ENCODE measurements at places on chromosomes 12 and 14.

GRCh38 chr12:85552461-85552860 is 272.4 kb downstream of the ALX1 start:
- DNase-seq: no peak

GRCh38 chr12:43109631-43110345 is 442.2 kb downstream of the ADAMTS20 start:
- no peak for DNase-seq

- DNase-seq: no peak
Measured at GRCh38 chr12:131046813-131047788, 93.4 kb downstream of the ADGRD1 start.

GRCh38 chr12:75528272-75528671 is 16.9 kb upstream of the KRR1 start:
- no peak for DNase-seq

DNA sequence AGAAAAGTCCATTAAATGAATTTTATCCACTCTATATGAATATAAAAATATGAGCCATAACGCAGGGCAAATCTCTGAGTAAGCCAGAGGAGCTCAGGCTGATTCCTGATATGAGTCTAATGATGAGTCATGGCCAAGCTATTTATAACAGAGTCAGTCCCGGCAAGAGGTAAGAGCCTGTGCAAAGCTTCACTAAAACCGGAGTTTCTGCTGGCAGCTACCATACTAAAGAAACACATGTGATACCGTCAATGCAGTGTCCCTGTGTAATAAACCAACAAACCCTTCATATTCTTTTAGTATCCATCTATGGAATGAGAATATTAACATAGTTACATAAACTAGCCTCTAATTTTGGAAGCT is 319.4 kb downstream of the KCNC2 start:
- DNase-seq: peak; percentile 50

GRCh38 chr12:95690861-95691635 is 99.5 kb downstream of the NTN4 start:
- no peak for DNase-seq

DNA sequence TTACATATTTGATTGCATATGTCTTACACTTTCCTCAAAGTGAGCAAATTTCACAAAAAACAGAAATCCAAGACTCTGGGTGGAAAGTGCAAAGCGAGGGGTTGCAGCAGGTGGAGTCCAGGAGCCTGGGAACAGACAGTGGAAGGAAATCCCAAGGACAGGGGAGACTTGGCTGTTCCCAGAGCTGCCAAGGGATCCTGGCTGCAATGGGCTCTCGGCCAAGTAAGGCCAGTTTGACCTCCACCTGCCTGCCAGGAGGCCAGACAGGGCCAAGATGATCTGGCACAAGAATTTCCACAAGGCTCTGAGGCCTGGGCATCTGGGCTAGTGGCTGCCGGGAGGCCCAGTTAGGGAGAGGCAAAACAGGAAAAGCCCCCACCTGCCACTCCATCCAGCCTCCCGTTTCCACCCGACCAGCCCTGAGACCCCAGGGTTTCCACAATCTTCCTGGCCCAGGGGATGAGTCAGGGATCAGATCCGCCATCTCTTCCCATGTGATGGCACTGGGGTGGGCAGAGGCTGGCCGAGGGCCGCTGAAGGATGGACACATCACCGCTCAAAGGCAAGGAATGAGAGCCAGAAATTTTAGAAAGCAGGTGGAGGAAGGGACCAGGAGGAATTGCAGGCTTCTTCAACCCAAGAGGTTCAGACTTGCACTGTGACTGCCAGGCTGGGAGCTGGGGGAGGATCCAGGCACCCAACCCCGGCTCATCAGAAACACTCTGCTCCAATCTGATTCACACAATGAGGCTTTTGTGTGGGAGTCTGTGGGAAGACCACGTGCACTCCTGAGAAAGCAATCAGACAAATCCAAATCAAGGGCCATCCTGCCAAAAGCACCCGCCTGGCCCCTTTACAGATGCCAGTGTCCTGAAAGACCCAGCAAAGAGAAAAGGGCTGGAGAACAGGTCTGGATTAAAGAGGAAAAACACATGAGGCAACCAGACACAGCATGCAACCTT is 16.3 kb downstream of the SCARB1 start:
- DNase-seq: no peak

DNA sequence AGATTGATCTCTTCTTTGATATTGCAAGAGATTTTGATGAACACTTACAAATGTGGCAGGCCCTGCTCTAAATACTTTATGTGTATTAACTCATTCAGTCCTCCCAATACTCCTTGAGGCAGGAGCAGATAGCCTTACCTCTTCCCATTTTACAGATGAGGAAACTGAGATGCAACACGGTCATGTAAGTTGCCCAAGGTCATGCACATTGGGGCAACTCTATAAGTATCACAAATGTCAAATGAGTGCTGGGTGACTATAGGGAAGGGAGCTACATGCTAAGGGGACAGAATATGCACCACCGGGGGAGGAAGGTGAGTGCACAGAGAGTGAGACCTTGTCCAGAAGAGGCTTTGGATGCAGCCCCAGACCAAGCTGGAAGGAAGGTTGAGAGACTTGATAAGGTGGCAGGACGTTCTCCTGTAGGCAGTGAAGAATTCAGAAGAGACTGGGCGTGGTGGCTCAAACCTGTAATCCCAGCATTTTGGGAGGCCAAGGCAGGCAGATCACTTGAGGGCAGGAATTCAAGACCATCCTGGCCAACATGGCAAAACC is 132.3 kb upstream of the PWP1 start:
- no peak for DNase-seq

DNA sequence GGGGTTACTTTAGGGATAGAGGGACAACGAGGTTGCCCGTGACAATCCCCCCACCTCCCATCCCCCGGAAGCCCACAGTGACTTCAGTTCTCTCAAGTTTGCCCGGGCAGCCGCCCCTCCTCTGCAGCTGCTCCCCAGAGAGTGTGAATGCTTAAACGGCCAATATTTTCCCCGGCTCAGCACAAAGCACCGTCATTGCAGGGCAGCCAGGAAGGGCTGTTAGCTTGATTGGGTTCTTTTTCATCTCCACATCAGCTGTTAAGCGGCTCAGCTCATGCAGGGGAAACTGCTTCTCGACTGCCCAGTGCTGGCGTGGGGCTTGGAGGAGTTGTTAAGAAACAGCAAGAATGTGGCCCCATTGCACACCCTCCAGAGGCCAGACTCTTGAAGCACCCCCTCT is 120.5 kb upstream of the NCOR2 start:
- no peak for DNase-seq

GRCh38 chr12:113591480-113591974 is 119.9 kb upstream of the LHX5 start:
- no peak for DNase-seq

- DNase-seq: no peak
Measured at GRCh38 chr14:24274101-24274543, 2.7 kb upstream of the RABGGTA start.

DNA sequence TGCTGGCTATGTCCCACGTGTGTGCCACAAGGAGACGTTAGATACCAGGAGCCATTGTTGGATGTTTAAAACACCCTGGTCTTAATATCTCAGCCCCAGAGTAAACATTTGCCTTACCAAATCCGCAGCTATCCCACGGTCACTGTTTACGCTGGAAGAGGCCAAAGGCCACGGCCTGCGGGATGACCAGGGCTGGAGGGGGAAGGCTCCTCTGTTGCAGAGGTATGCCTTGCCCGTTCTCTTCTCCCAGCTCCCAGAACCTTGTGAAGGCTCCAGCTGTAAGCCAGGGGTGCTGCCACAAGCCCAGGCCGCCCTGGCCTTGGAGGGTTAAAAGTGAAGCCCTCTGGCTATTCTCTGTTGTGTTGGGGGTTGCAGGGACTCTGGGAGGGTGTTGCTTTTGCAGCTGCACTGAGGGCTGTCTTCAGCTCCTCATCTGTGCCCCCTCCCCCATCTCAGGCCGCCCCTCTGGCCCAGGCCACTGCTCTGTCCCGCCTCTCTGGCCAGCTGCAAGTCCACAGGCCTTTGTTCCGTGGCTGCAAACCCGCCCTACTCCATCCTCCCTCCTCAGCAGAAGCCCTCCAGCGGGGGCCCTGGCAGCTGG is 2.5 kb downstream of the PLEKHG3 start:
- DNase-seq: no peak

DNA sequence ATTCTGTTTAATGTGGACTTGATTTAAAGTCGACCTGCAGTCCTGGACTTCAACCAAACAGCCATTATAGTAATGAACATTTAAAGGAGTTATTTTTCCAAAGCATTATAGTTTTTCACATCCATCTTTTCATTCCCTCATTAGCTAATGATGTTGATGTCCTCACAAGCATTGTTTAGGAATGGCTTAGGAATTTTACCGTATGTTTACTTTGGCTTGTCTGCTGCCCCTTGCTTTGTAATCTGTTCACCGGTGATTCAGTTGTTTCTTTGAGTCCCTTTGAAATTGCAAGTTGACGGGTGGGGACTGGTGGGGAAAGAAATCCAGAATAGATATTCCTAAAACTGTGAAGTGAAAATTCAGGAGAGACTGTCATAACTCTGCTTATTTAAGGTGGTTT is 25.4 kb downstream of the PRKCH start:
- DNase-seq: no peak

- DNase-seq: no peak
Measured at GRCh38 chr12:56212361-56212760, 9.4 kb downstream of the RNF41 start.

DNA sequence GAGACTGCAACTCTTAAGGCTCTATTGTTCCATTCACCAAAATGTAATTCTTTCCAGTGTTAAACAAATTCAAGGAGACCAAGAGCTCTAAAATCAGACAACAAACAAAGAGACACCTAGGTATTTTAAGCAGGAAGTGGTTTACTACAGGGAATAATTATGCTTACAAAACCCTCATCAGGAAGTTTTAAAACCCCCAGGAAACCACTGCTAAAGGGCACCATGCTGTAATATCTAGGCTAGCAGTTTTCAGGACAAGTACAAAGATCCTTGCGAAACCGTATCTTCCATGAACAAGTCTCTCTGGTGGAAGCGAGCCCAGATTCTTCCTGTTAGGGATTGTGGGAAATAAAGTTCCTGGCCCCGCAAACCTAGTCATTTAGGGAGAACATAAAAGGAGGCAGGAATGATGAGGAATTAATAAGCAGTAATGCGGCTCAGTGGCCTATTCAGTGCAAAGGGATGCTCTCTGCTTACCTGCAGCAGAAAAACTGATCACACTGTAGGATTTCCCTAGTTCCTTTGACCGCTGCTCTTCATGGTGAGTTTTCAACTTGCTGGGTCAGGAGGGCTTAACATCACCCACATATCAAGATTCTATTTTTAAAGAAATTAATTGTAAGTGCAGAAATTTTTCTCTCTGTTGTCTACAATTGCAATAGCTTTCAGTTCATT is 42.8 kb downstream of the ACSM4 start:
- DNase-seq: no peak

GRCh38 chr14:51859131-51859530 is 1.3 kb upstream of the GNG2 start:
- DNase-seq: no peak

DNA sequence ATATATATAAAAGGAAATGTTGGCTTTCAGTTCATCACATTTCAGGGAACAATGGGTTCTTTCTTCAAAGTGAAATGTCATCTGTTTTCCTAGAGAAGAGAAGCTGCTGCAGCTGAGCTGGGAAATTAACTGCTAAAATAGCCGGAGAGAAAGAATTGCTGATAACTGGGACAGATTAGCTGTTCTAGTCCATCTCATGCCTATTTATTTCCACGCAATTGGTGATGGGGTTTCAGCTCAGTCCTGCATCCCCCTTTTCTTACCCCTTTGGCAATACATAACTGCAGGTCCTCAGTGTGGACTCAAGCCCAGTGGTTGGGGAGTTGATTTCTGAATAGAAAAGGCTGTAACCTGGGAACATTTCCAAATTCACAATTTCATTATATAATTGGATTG is 436.9 kb upstream of the TMEM132C start:
- DNase-seq: no peak

DNA sequence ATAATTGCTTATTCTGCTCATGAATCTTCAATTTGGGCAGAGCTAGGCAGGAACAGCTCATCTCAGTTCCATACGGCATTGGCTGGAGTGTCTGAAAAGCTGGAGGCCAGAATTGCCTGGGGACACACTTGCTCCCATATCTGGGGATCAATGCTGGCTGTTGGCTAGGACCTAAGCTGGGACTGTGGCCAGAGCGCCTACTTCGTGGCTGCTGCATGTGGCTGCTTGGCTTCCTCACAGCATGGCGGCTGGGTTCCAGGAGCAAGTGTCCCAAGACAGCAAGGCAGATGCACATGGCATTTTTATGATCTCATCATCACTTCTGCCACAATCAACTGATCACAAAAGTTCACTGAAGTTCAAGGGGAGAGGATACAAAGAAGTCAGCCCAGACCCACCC is 200.2 kb downstream of the TTC8 start:
- DNase-seq: no peak

- DNase-seq: no peak
Measured at GRCh38 chr12:130984183-130985058, 30.7 kb downstream of the ADGRD1 start.

DNA sequence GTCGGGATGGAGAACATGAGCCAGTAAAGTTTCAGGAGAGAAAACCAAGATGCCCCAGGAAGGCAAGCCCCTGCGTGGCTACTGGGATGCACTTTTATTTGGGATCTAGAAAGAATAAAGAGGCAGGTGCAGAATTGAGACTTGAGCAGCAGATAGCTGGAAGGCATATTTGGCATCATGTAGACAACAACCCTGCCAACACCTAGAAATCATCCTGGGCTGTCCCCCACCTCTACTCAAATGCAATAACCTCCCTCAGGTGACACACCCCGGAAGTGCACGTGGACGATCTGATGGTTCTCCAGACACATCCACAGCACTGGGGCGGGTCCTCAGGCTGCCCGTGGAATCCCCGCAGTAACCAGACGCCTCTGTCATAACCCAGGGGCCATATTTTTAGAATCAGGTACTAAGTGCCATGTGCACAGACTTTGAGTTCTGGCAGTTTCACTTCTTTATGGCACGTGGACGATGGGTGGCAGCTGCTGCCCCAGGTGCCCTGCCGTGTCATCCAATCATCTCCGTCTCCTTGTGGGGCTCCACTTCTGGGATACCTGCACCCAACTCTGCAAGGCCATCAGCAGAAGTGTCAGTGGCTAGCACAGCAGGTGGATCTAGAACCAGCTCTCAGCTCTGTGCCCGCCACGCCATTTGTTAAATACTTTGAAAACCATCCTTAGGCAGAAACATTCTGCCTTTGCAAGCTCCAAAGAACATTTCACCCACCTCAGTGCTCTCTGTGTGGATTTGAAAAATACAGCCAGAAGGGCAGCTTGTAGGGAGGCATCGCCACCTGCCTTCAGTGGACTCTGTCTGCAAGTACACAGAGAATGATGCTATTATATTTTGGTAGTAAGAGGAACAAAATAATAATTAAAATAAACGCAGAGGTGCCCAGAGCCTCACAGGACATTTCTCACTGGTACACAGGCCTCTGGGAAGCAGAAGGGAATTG is 771.7 kb upstream of the TMEM132C start:
- no peak for DNase-seq

DNA sequence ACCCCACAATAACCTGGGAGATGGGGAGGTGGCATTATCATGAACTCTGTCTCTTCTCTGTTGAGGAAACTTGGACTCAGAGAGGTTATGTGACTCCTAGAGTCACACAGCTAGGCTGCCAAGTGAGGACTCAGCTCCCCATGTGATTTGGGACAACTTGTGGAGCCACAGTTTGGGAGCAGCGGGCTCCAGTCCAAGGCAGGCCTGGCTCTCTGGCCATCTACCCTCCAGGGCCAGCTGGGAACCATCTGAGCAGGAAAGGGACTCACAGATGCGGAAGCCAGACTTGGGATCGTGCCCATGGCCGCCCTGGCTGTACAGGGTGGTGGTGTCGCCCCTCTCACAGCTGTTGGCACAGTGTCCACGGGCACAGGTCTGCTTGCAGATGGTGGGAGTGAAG is 59.1 kb downstream of the ISCA2 start:
- no peak for DNase-seq

Measured in HTR-8/SVneo (cell line).